Activated CD4-positive, CD25-positive, alpha-beta regulatory T cell treated with anti-CD3 and anti-CD28 coated beads, Interleukin-2, amount 50 U/mL, for 16 hours (primary cell): ENCODE measurements at places on chromosomes 7 and 10.

GRCh38 chr10:114291516-114291915, 52.5 kb downstream of the VWA2 start:
- no peak for DNase-seq

DNA sequence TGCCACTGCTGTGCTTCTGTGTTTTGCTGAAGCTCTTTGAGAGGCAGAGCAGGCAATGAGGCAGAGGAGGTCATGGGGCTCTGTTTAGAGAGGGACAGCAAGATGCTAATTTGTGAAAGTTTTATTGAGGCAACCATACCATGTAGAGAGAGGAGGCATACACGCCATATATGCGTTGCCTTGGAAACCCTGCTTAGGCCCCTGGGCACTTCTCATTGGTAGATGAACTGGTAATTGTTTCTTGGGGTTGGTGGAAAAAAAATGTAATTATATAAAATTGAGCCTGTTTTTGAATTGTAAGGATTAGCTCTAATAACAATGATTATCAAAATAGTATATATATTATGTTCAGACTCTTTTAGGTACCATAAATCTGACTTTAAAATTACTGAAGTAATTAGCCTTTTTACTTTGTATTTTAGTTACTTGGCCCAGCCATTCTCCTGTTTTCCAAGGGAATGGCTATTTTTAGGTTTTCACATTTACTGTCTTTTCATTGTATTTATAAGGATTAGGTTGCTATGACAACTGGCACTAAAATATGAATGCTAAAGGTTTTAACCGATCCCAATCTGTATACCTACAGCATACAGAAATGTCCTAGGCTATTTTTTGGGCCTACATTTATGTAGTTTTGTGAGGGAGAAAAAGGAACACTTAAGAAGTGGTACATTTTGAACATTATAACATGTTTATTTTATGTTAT, 52.4 kb downstream of the BZW2 start:
- DNase-seq: no peak

DNA sequence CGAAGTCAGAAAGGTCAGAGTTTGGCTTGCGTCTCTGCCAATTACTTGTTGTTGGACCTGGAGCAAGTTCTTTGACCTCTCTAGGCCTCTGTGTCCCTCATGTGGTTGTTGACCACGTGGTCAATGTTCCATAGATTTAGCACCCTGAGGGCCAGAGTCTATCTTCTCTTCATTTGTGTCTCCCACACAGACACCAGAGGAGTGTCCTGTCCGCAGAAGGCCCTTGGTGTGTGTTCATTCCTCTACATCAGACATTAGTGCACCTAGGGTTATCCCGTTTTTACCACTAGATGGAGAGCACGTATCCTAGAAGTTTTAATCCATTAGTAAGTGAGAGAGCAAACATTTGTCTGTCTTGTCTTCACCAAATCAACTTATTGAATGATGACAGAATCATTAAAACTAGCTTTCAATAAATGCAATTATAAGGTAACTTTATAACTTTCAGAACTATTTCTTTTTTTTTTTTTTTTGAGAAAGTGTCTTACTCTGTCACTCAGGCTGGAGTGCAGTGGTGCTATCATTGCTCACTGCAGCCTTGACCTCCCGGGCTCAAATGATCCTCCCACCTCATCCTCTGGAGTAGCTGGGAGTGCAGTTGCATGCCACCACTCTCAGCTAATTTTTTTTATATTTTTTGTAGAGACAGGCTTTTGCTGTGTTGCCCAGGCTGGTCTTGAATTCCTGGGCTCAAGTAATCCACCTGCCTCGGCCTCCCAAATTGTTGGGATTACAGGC, 122.5 kb upstream of the ANKRD1 start:
- DNase-seq: no peak

- DNase-seq: no peak
These were observed 68.3 kb downstream of the AKR1E2 start for GRCh38 chr10:4894335-4894734.

DNA sequence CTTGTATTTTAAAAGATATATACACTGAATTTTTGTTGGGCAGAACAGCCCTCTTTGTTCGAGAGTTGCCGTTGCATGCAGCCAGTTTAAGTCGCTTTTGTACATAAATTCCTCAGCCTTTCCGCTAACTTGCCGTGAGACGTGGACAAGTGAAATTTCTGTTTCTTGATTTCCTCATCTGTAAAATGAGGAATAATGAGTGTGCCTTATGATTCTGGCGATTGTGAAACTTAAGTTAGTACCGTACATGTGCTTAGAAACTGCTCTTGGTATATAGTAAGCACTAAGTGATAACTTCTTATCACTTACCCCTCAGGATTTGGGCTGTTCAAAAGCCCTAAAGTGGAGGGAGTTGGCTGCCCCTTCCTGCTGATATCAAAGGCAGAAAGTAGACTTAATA, 1.4 kb downstream of the CCNJ start:
- no peak for DNase-seq

- no peak for DNase-seq
These were observed 185.7 kb downstream of the KIAA1217 start for GRCh38 chr10:24394461-24395190.
